Chondrocyte (in vitro differentiated cells): ENCODE measurements at places on chromosomes 12 and 14. TPM values are rescaled to one million over a fixed set of nuclear protein-coding genes. Genes with fewer than 3 reads are reported as not detected.

DNA sequence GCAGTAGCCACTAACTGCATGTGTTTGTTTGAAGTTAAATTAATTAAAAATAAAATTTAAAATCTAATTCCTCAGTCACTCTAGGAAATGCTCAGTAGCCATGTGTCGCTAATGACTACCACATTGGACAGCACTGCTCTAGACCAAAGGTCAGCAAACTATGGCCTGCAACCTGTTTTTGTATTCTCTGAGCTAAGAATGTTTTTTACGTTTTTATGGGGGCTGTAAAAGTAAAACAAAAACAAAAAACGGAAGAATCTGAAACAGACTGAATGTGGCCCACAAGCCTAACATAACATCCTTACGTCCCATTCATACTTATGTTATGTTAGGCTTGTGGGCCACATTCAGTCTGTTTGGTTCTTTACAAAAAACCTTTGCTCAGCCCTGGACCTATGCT lies 57.8 kb downstream of the LIN52 start:
- H3K4me1 ChIP-seq: peaks cover 7% of the 10 kb centered on the region
- peaks cover 3% of the 10 kb centered on the region for H3K36me3 ChIP-seq
- DNase-seq: no peak
- H3K4me3 ChIP-seq: no peak overlapping the region
- no peaks in the 10 kb centered on the region for H3K27me3 ChIP-seq
- H3K27ac ChIP-seq: no peak overlapping the region

GRCh38 chr12:113230315-113231234 lies 9.3 kb downstream of the TPCN1 start:
- peaks cover 2% of the 10 kb centered on the region for H3K36me3 ChIP-seq
- H3K4me1 ChIP-seq: peaks cover 62% of the 10 kb centered on the region
- no peak overlapping the region for H3K4me3 ChIP-seq
- no peak for DNase-seq
- H3K27me3 ChIP-seq: no peaks in the 10 kb centered on the region

GRCh38 chr14:54322701-54323337 lies 74.0 kb upstream of the CDKN3 start:
- H3K4me3 ChIP-seq: no peak overlapping the region
- H3K27me3 ChIP-seq: no peaks in the 10 kb centered on the region
- H3K27ac ChIP-seq: no peak overlapping the region
- peaks cover 8% of the 10 kb centered on the region for H3K4me1 ChIP-seq
- no peaks in the 10 kb centered on the region for H3K36me3 ChIP-seq
- DNase-seq: no peak

- DNase-seq: no peak
- no peak overlapping the region for H3K27ac ChIP-seq
Measured at GRCh38 chr12:95538656-95539055, 12.6 kb downstream of the USP44 start.

- H3K27ac ChIP-seq: no peak overlapping the region
- no peaks in the 10 kb centered on the region for H3K27me3 ChIP-seq
- no peak overlapping the region for H3K4me3 ChIP-seq
- H3K4me1 ChIP-seq: peaks cover 2% of the 10 kb centered on the region
- H3K36me3 ChIP-seq: no peaks in the 10 kb centered on the region
Measured at GRCh38 chr14:96805956-96806355, 8.8 kb downstream of the VRK1 start.

CCDC92 gene
- 63.0 to 74.7 TPM (median 68.8 TPM) in 3 replicates for total RNA-seq
